AG04450 (cell line): ENCODE measurements at places on chromosomes 5 and 9.

GRCh38 chr9:16601991-16602390 lies 268.5 kb downstream of the BNC2 start:
- no peak for DNase-seq

DNA sequence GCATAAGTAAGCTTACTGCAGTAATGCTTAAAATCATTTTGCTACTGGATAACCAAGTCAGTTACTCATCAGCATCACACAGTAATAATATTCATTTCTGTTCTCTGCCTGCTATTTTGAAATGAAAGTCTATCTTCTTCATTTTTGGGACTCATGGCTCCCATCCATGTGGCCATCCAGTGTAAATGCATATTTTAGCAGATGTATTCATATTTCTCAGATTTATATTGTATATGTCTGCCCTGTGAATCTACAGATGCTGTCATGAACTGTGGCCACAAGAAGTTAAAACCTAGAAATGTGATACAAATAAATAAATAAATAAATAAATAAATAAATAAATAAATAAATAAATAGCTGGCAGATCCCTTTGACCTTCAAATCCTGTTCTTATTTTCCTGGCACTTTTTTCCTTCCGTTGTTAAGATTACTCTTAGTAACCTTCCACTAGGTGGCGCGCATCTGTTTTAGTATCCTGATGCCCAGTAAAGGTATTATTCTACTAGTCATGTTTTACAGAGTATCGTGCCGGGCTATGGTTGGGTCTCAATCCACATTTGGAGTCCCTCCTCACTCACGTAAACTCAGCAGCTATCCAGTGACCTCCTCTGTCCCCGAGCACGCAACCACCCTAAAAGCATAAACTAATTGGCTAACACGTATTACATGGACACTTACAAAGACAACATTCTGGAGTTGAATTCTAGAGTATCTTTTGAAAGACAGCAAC lies 79.2 kb upstream of the IL7R start:
- DNase-seq, result peak; percentile 48

DNA sequence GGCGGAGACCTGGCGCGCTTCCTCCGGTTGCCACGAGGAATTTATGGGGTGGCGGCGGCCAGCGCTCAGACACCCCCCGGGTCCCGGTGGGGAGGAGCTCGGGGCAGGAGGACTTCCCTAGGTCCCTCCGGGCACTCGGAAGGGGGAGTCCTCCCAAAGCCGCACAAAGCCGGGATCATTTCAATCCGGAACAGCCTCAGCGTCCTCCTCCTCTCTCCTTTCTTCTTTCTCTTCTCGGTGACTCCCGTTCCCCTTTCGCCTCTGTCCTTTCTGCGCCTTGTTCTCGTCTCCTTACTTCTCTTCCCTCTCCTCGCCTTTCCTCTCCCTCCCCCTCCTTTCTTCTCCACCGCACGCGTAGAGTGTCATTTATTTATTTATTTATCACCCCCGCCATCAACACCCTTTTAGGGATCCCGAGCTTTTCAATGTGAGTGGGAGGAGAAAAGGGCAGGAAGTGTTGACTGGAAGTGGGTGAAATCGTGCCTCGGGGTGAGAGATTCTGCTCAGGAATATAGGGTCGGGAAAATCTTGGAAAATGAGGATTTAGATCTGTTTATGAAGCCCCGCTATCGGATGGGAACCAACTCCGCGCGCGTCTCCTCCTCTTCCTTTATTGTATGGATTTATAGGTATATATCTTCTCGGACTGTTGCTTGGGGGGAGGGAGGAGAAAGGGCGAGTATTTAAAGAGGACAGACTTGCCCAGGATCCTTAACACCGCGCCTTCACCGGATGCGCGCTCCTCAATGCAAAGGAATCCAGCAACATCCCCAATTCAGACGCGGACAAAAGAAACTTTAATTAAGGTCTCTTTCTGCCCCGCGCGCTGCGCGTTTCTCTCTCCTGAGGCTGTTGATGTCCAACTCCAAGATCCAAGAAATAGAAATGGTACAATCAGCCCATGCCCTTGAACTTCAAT lies 2.0 kb upstream of the ZNF462 start:
- DNase-seq, result no peak

GRCh38 chr5:143115381-143115780 lies 288.1 kb downstream of the NR3C1 start:
- DNase-seq, result no peak

GRCh38 chr5:86075139-86075538 lies 542.6 kb upstream of the COX7C start:
- no peak for DNase-seq
